ENCODE measurements at places on chromosomes 5 and 9.

- no peak for DNase-seq
These were observed 71.0 kb upstream of the ICE1 start for GRCh38 chr5:5351288-5351979.

GRCh38 chr9:82140471-82140870 is 151.9 kb downstream of the SPATA31D1 start:
- no peak for DNase-seq

- peak; percentile 80 for DNase-seq
These were observed 601 bp downstream of the NNT start for GRCh38 chr5:43603344-43604217.

DNA sequence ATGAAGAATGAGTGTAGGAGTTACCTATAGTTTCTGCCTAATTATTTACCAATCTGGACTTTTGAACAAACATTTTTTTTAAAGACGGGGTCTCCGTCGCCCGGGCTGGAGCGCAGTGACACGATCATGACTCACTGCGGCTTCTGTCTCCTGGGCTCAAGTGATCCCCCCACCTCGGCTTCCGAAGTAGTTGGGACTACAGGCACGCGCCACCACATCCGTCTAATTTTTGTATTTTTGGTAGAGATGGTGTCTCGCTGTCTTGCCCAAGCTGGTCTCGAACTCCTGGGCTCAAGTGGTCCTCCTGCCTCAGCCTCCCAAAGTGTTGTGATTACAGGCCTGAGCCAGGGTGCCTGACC is 1.5 kb downstream of the CTNNA1 start:
- no peak for DNase-seq

GRCh38 chr5:114243972-114244317 is 117.9 kb upstream of the KCNN2 start:
- DNase-seq, result no peak

DNA sequence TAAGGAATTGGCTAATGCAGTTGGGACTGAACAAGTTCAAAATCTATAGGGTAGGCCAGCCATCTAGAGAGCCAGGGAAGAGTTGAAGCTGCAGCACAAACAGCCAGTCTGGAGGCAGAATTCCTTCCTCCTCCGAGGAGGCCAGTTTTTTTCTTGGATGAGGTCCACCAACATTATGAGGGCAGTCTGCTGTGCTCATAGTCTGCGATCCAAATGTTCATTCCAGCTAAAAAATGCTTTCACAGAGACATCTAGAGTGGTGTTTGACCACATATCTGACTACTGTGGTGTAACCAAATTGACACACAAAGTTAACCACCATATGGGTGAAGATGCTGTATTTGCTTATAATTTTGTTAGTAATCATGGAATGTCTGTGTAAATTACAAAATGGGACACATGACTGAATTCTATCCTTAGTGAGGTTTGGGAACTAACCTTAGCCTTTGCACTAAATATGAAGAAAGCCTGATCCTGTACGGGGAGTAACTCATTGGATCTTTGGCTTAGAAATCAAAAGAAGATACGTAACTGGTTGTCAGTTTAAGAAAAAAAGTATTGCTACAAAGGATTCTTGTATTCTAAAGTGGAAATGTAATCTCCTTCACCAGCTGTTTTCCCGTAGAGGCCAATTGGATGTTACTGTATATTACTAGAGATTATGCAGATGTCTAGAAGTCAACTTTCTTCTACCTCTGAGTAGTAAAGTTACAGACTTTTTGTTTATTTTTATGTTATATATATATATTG is 70.6 kb downstream of the SPIN1 start:
- DNase-seq, result no peak

- peak; percentile 57 for DNase-seq
These were observed 193.0 kb downstream of the AOPEP start for GRCh38 chr9:94919376-94920098.

- DNase-seq, result no peak
These were observed 11.2 kb downstream of the MVB12B start for GRCh38 chr9:126337729-126338372.

DNA sequence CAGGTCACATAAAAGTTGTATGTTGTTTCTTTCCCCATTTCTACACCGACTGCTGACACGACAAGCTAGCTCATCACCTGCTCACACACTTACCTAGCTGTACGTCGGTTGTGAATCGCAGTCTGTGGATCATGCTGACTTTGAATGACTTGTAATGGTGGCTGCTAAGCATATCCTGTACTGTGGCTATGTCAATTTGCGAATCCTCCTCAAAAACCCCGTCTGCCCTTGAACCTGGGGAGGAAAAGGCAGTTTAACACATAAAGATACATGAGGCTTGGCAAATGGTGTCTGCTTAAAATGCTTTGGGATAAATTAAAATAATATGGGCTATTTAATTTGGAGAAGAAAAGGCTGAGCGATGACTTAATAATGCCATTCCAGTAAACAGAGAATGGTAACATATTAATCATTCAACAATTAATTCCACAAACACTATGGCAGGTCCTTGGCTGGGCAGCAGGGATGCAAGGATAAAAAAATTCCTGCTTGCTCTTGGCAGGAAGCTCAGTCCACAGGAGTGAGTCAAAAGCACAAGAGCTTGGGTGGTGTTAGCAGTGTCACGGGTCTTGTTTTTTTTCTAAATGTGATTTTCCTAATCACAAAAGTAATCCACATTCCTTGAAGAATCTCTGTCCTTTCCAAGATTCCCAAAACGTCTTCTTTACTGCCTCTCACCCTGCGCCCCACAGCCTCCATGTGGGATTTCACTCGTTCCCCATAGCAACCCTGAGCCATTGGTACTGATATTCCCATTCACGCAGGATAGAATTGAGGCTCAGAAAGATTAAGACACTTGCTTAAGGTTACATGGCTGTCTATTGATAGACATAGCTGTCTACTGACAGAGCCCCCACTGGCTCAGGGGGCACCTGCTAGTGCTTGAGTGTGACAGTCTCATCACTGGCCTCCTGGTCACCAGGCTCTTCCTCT is 222.4 kb downstream of the MAPKAP1 start:
- DNase-seq, result no peak

- no peak for DNase-seq
These were observed 109.9 kb upstream of the RGMB start for GRCh38 chr5:98663521-98663920.

DNA sequence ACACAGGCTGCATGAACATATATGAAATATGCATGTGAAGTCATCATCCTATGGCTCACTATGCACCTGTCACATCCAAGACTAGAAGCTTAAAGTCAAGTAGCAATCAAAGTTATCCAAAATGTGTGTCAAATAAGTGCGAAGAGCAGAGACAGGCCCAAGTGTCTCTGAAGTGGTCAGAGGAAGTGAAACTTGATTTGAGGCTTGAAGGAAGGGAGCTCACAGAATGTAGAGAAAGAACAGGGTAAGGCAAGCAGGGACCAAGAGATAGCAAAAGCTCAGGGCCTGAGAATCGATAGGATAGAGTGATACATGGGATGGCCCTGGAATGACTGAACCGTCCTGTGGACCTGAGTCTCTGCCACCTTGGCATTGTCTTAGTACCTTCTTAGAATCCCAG is 274.3 kb upstream of the TRPC7 start:
- no peak for DNase-seq

- DNase-seq, result no peak
These were observed 40.9 kb downstream of the VLDLR start for GRCh38 chr9:2662496-2662895.

DNA sequence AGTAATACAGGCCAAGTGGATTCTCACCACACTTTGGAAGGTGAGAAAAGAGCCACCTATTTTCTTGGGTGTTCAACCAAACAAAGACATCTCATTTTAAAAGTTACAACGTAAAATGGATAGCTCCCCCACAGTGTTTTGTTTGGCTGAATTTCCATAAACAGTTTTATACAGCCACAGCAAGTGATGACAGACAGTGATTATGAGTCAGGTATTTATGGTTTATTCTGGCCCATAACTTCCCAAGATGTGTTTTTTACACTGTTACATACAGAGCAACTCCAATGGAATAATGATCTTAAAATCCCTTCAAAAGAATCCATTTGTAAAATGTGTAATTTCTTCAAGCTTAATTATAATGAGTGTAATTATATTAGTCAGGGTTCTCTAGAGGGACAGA is 421.3 kb downstream of the TLE1 start:
- DNase-seq, result no peak

- DNase-seq, result no peak
These were observed 69.3 kb downstream of the COL15A1 start for GRCh38 chr9:99012957-99013512.

DNA sequence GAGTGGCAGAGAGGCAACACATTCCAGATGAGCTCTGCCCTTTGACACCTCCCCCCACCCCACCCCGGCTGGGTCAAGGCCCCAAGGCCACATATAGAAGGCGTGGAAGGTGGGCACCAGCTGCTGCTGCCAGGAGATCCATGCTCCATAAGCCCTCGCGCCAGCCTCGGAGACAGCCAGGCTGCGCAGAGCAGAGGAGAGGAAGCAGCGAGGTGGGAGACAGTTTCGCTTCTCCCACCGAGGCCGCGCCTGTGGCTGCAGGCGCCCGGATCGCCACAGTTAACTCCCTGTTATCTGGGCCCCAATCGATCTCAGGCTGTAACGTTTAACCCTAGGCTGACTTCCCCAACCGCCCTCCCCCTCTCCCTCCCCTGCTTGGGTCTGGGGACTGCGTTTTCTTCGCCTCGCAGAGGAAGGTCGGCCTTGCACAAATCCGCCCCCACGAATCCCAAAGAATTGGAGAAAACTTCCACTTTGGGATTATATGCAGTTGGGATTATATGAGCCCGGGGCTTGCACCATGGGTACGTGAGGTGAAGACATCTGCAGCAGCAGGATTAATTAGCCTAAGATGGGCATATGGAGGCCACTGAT is 1.1 kb upstream of the CXXC5 start:
- no peak for DNase-seq

DNA sequence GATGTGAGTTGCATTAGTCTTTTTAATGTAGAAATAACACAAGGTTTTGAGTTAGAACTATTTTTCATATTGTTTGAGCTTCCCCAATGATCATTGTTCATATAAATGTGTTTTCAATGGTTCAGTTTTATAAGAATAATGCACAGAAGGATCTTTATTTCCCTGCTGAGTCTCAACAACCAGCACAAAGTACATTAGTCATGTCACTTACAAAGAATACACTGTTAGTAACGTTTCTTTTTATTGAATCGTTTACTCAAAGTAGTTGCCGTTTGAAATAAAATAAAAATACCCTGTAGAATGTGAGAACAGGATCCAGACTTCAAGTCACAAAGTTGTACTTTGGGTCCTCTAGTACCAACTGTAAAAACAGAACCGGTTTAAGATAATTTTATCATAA is 41.5 kb downstream of the ERCC8 start:
- DNase-seq, result no peak

- DNase-seq, result peak; percentile 71
These were observed 119.6 kb upstream of the RETREG1 start for GRCh38 chr5:16736158-16736995.

- DNase-seq, result no peak
These were observed 42.4 kb downstream of the SRFBP1 start for GRCh38 chr5:122004201-122004600.

GRCh38 chr5:154829181-154829588 is 21.2 kb downstream of the FAXDC2 start:
- no peak for DNase-seq

GRCh38 chr5:154892369-154892771 is 33.9 kb downstream of the CNOT8 start:
- no peak for DNase-seq
